ENCODE measurements at places on chromosomes 13 and 19. TPM values are rescaled to one million over a fixed set of nuclear protein-coding genes. Genes with fewer than 3 reads are reported as not detected.

The IGFL4 gene
- total RNA-seq: not detected

The CLIP3 gene
- total RNA-seq: 1.3 TPM

The PPP5C gene
- total RNA-seq: 86.1 TPM

The KIR2DL3 gene
- total RNA-seq: not detected

The UPK1A gene
- not detected for total RNA-seq

The IGFL1 gene
- not detected for total RNA-seq

The TMIGD2 gene
- not detected for total RNA-seq

The THSD8 gene
- not detected for total RNA-seq

The KLHL1 gene
- total RNA-seq: not detected

The PLA2G4C gene
- total RNA-seq: 67.7 TPM

The ZNF358 gene
- 8.3 TPM for total RNA-seq

The MBD3L1 gene
- not detected for total RNA-seq

DNA sequence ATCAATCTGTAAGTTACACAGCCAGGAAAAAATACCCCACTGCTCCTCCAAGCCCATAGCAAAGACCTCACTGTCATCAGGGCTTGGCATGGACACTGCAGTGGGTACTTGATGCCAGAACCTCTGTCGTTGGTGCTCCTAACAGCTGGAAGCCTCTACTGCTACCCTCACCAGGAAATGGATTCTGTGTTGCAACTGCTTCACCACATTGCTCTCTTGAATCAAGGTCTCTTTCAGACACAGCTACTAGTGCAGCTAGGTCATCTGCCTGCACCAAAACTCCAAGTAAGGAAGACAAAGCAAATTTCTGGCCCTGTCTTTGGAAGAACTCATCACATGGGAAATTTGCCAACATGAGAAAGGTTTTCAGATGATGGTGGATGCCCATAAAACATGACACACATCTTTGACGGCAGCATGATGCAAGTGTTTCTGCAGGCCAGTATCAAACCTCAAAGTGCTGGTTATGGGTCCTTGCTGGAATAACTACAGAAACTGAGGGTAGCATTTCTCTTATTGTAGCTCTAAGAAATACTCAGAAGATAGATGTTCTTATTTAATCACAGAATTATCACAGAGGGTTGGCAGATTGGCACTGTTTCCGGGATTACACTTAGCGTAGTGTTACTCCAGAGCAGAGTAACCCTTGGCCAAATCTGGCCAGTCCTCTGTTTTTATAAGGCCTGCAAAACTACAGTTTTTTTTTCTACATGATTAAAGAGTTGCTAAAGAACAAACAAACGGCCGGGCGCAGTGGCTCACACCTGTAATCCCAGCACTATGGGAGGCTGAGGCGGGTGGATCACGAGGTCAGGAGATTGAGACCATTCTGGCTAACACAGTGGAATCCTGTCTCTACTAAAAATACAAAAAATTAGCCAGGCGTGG is 12.9 kb upstream of the PCCA start:
- no peak for DNase-seq

DNA sequence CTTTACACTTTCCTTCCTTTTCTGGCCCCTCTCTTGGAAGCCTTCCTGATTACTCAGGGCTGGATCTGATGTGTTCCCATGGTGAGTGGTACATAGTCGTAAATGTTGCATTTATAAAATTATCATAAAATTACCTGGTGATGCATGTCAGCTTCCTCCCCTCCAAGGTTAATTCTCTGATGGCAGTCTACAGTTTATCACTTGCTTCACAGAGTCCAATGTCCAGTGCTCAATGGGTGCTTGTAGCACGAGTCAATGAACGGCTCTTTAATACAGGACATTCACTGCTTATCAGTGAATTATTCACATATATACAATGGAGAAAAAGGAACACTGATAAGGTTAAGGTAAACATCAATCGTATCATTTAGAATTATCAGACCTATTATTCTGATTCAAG is 27.0 kb upstream of the OXGR1 start:
- DNase-seq: no peak

- DNase-seq: no peak
Observed at GRCh38 chr19:45717983-45718650, 12.6 kb downstream of the FBXO46 start.

- DNase-seq: no peak
Observed at GRCh38 chr13:26964278-26965250, 204.0 kb upstream of the GPR12 start.

- peak; percentile 89 for DNase-seq
Observed at GRCh38 chr13:20525601-20526544, at the start of gene CRYL1. Gene CRYL1, minus strand, starts transcription at chr13:20525857. Its CDS starts 63 bp downstream, at chr13:20525794.

DNA sequence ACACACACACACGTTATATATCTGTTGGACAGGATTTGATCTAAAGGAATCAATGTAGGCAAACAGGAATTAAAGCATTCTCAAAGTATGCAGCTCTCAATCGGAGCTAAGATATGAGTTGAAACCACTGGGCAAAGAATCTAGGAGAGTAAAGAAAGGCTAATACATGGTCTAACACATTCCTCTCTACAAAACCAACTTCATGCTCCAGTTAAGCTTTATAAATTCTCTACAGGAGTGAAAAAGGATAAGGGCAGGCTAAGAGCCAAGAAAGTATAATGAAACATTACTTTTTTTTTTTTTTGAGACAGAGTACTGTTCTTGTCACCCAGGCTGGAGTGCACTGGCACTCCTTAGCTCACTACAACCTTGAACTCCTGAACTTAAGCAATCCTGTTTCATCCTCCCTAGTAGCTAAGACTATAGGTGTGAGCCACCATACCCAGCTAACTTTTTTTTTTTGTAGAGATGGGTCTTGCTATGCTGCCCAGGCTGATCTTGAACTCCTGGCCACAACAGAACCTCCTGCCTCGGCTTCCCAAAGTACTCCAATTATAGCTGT is 10.6 kb downstream of the FBXL3 start:
- no peak for DNase-seq

GRCh38 chr19:46449228-46449627 is 20.5 kb upstream of the PNMA8C start:
- DNase-seq: no peak

GRCh38 chr13:76349700-76350099 is 536.5 kb downstream of the KCTD12 start:
- DNase-seq: no peak

GRCh38 chr19:41457241-41457640 is 14.3 kb downstream of the ERICH4 start:
- no peak for DNase-seq

DNA sequence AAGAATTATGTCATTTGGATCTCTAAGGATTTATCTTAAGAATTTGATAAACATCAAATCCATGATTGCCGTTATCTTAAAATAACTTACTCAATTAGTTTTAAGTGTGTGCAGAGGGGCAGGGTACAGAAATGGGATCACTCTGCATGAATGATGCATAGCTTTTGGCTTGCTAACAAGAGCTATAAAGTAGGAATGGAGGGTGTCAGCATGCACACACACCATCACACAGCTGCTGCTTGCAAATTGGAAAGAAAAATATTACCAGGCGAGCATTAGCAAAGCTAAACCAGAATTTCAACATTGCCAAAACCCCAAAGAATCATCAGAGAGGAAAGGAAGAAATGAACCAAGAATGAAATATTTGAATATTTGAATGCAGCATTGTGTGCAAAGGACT is 580.6 kb downstream of the LMO7 start:
- DNase-seq: no peak

DNA sequence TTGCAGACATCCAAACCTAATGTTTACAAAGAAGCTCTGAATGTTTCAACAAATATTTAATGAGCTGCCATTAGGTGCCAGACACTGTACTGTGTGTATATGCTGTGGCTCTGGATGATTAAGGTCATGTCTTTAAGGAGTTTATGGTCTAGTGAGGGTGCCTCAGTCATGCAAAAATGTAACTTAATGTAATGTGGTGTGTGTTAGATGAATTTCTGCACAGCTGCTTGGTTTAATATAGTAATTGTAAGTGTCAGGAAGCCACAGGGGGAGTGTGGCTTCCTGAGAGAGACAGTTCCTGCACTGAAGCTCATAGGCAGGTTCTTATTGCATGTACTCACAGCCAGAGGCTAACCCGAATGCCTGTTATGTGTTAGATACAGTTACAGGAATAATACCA is 43.3 kb downstream of the SPATA13 start:
- DNase-seq: peak; percentile 43

DNA sequence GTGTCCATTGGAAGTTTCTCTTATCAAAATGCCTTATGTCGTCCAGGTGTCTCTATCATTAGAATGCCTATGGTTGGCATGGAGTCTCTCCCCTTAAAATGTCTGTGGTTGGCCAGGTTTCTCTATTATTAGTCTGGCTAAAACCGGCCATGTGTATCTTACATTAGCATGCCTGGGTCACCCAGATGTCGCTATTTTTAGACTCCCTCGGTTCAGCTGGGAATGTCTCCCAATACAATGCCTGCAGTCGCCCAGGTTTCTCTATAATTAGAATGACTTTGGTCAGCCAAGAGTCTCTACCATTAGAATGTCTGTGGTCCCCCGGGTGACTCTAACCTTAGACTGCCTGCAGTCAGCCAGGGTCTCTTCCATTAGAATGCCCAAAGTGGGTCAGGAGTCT is 1536.1 kb downstream of the UQCRFS1 start:
- no peak for DNase-seq

DNA sequence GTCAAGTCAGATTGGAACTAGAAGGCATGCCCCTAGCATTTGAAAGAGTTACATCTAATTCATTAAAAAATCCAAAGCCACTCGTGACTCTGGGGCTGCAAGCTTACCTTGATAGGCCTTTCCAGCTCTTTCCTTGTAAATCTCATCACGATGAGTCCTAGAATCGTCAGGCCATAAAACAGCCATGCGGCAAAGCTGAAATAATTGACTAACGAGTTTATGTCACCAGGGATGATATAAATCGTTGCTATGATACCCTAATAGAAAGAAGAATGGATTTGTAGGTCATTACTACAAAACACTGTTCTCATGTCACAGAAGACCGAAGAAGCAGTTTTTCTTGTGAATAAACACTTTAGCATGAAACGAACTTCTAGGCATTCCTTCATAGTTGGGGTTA is 27.5 kb downstream of the SLC7A9 start:
- no peak for DNase-seq

DNA sequence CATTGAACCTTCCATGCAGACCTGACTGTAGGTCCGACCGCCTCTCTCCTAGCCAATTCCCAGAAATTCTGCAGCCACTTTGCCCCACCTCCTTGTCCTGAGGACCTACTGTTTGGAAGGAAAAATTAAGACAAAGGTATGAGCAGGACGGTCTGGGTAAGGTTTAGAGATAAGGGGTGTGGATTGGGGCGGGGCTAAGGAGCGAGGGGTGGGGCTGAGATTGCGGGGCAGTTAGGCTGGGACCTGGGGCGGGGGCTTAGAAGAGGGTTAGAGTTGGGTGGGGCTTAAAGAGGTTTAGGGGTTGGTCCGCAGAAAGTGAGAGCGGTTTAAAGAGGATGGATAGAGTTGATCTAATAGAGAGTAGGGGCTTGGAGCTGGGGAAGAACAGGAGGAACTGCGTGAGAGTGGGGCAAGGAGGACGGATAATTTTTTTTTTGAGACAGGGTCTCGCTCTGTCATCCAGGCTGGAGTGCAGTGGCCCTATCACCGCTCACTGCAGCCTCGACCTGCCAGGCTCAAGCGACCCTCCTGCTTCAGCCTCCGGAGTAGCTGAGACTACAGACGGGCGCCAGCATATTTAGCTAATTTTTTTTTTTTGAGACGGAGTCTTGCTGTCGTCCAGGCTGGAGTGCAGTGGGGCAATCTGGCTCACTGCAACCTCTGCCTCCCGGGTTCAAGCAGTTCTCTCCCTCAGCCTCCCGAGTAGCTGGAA is 1.7 kb upstream of the ZNF865 start:
- DNase-seq: no peak

- no peak for DNase-seq
Observed at GRCh38 chr13:37344056-37344455, 238.6 kb upstream of the CSNK1A1L start.

DNA sequence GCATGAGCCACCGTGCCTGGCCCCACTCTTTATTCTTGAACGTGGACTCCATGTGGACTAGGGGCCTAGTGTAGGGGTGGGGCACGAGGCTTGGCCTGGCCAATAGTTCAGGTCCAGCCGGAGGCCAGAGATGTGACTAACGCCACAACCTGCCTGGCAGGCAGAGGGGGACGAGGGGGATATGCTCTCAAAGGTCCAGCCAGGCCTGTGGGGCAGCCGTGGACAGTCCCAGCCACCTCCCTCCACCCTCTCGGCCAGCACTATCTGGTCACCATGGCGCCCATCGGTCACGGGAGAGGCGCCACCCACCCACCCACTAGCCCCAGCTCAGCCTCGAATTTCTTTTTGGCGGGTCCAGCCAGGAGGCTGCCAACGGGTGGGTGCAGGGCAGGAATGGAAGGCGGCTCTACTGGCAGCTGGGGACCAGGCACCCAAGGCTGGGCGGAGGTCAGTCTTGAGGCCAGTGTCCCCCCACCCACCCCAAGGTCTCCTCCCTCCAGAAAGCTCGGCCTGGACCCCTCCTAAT is 2.2 kb upstream of the CERS1 start:
- DNase-seq: no peak

DNA sequence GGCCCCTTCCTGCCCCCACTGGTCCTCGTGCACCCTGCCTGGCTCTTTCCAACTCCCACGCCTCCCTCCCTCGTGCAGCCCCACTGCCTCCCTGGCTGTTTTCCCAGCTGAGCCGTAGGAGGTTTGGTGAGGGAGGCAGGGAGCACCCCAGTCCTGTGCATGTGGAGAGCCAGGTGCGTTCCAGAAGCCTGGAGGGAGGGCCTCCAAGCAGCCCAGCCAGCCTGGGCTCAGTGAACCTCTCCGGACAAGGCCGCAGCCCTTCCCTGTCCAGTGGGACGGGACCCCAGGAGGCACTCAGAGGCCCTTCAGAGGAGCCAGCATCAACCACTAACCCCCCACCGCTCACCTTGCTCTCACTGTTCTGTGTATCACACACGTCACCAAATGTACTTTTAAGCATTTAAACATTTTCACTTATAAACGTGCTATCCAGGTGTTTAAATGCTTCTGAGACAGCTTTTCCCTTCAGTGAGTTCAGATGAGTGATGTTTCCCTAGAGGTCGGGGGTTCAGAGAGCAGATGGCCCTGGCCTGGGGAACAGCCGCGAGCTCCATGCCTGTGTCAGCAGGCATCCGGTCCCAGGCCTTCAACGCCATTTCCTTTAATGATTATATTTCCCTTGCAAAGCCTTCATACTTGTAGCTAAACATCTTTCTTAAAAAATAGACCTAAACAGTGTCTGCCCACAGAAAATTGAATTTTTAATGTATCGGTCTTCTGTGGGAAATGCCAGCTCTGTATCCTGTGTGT is 122.6 kb downstream of the ATP11A start:
- peak; percentile 67 for DNase-seq

GRCh38 chr13:111971891-111972780 is 94.8 kb upstream of the SOX1 start:
- no peak for DNase-seq

DNA sequence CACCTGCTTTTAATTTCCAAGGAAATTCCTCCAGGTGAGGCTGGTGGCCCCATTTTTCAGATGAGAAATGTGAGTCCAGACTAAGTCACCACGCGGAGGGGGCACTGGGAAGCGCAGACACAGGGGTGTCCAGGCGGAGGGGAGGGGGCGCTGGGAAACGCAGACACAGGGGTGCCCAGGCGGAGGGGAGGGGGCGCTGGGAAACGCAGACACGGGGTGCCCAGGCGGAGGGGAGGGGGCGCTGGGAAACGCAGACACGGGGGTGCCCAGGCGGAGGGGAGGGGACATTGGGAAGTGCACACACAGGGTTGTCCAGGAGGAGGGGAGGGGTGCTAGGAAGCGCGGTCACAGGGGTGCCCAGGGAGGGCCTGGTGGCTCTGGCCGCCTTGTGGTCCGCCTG is 3.5 kb downstream of the GRK1 start:
- no peak for DNase-seq

- no peak for DNase-seq
Observed at GRCh38 chr13:91714855-91715254, 316.4 kb downstream of the GPC5 start.
